Thymus (tissue), 14 donors: ENCODE measurements at places on chromosomes 12 and 14.
A peak's percentile ranks its signal among the peaks of the same experiment; 100 is the strongest.

GRCh38 chr14:52266179-52266578 is 1.3 kb upstream of the PTGDR start:
- DNase-seq, result no peak

DNA sequence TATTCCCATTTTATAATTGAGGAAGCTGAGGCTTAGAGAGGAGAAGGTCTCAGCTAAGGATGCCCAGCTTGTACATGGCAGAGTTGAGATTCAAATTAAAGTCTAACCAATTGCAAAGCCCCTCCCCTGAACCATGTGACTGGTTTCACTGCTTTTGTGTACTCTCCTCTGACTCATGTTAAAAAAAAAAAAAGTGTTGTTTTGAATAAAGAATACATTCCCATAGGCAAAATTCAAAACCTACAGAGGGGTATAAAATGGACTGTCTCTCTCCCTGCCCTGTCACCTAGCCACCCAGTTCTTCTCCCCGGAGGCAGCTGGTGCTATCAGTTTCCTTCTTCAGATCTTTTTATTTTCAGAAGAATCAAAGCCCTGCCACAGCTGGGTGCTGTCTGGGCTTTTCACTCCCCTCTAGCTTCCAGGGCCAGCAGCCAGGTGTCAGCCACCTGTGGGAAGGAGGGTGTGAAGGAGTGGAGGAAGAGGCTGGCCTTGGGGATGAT is 5.4 kb downstream of the PSMD9 start:
- peak; percentile 69 for DNase-seq

DNA sequence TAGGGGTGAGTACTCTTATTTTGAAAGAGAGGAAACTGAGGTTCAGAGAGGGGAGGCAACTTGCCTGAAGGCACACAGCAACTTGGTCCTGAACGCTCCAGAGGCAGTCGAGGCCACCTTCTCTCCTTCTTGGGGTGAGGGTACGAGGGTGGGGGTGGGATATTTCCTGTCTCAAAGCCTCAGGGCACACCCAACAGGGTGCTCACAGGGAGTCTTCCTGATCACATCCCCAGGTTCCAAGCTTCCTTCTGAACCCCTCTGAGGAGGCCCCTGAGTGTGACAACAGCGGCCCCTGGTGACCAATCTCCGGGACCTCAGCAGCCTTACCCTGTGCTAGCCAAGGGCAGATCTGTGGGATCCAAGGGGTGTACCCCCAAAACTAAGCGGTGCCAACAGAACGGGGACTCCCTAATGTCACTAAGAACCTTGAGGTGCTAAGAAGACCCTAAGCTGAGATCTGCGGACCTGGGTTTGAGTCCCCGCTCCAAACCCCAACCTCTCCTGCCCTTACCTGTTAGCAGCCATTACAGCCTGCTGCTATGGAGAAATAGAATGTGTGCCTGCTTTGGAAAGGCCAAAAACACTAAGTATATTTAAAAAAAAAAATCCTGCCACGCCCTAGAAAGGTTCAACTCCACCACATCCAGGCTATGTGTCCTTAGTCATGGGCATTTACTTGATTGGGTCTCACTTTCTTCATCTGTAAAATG is 57.9 kb downstream of the TRPV4 start:
- DNase-seq, result peak; percentile 20

DNA sequence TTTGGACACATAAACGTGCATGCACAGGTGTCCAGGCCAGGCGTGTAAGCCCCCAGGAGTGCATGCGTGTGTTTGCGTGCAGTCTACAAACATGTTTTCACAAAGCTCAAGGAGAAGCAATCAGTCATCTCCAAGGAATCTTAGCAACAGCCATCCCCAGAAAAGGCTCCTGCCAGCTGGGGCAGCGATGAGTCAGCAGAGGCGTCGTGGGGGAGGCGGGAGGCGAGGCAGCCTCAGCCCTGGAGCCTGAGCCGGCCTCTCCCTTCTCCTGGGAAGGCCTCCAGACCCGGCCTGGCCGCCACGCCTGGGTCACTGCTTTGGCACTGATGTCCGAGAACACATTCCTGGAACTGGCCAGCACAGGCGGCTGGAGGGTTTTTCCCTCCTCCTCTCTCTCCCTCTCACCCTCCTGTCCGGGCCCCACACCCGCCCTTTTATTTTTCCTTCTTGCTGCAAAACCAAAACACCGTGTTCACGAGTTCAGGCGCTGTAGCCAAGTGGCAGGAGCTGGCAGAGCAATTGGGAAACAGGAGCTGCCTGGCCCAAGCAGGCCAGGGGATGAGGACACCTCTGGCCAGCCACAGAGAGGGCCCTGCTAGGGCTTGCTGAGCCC is 92.7 kb downstream of the LRRC74A start:
- no peak for DNase-seq

DNA sequence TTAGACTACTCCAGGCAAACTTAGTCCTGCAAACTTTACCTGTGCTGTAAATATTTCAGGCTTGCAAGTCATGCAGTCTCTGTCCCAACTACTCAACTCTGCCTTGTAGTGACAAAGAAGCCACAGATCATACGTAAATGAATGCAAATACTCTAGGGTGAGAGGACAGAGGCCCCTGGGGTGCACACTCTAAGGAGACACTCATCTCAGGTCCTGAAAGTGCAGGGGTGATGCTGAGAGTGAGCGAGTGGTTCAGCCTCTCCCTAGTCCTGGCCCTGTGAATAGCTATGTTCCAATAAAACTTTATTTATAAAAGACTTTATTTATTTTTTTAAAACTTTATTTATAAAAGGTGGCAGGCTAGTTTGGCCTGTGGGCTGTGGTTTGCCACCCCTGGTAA is 34.9 kb downstream of the HCAR2 start:
- DNase-seq, result no peak

DNA sequence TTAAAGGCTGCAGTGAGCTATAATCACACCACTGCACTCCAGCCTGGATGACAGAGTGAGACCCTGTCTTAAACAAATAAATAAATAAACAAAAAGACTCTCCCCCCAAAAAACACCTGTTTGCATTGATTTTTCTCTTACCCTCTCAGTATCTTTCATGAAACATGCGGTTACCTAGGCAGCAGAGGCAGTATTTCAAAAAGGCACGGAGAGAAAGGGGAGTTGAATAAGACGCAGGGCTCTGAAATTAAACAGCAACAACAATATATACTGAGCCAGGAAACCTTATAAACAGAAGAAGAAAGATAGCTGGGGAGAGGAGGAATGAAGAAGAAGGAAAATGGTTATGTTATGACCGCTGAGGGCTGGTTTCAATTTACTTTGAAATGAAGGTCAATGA is 277.6 kb downstream of the BTG1 start:
- no peak for DNase-seq

- no peak for DNase-seq
Observed at GRCh38 chr12:52953181-52953841, 4.4 kb downstream of the KRT18 start.
